ENCODE measurements at places on chromosomes 3 and 15.

GRCh38 chr3:31981206-31982181 lies at the start of the genes OSBPL10 and ZNF860:
TSS of gene OSBPL10 (minus strand) at chr3:31981262. CDS start at chr3:31981179, 83 bp downstream.
TSS of gene ZNF860 (plus strand) at chr3:31981750. CDS start at chr3:31989080, 7,330 bp downstream.
- peak; percentile 67 for DNase-seq

DNA sequence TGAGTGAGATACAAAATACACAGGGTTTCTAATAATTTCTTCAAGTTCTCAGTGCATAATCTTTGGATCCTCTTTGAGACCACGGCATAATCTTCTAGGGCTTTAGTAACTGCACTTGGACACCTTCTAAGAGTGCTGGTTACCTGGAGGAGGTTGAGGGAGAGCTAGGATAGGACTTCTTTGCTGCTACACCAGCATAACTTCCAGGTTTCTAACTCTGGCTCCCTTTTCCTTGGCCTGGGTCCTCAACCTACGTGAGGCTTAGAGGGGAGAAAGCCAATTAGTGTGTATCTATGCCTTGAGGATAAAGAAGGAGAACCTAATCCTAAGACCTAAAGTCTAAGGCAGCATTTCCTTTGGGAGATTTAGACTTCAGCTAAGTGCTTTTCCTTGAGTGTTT lies 184.8 kb downstream of the LSAMP start:
- no peak for DNase-seq

DNA sequence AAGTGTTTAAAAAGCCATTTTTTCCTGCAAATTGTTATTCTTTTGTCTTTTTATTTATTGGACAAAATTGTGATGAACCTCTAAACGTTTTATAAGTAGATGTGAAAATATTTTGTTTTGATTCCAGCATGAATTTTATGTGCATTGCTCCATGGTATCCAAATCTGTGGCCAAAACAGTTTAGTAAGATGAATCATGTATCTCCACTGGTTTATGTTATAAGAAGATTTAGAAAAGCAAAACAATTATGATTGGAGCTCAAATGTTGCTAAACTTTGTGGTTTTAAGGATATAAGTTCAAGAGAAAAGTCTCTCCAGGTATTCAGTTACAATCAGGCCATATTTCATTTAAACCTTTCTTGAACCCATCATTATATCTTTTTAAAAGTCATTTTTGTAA lies 80.9 kb downstream of the NECTIN3 start:
- no peak for DNase-seq

DNA sequence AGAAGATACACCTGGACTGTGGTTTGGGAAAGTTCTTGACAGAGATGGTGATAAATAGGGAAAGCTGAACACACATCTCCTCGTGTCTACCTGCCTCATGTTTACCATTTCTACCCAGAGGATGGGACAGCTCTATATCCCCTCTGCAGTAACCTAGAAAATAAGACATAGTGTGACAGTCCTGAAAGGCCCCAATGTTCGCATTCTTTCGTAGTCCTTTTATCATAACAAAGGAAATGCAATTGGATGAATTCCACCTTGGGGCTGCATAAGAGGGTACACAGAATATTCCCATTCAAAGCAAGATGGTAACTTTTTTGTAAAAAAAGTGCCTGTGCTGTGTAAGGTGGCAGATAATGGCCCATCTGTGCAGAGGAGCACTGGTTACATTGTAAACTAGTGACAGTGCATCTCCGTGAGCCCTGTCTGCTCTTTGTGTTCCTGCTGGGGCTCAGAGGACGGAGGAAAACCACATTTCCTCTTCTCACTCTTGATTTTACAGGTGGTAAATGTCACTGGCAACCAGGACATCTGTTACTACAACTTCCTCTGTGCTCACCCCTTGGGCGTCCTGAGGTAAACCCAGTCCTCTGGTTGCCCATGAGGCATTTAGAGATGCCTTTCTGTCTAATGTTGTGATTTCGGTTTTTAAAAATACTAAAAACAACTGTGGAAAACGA lies 74.3 kb downstream of the SIDT1 start:
- DNase-seq = peak; percentile 71

- no peak for DNase-seq
Measured at GRCh38 chr3:64332459-64333350, 107.4 kb upstream of the PRICKLE2 start.

- DNase-seq = no peak
Measured at GRCh38 chr3:59444294-59444671, 394.5 kb upstream of the CFAP20DC start.

- no peak for DNase-seq
Measured at GRCh38 chr3:177982034-177982433, 554.2 kb upstream of the KCNMB2 start.

- DNase-seq = peak; percentile 34
Measured at GRCh38 chr3:47440131-47440530, 35.6 kb downstream of the SCAP start.

DNA sequence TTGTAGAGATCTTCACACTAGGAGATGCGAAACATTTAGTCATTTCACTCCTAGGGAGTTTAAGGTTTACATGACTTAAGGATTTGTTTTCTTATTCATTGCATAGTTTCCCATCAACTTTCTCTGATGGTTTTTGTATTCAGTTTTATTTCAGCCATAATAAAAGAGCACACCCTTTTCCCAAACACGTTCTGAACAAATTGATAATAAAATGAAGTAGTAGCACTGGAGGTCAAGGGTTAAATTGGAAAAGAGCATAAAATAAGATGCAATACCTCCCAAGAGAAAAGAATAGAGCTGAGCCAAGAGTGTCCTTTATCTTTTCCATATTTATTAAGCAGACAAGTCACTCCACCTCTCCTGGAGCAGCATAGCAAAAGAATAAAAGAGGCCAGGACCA lies 104.9 kb downstream of the SYNPR start:
- DNase-seq = no peak

GRCh38 chr3:172102123-172102882 lies 62.9 kb downstream of the FNDC3B start:
- no peak for DNase-seq

- peak; percentile 33 for DNase-seq
Measured at GRCh38 chr3:154324919-154325318, 632 bp upstream of the DHX36 start.

GRCh38 chr3:174409086-174409743 lies 449.9 kb upstream of the NAALADL2 start:
- no peak for DNase-seq

- DNase-seq = no peak
Measured at GRCh38 chr15:48984021-48984710, 20.4 kb upstream of the SHC4 start.

GRCh38 chr15:57031082-57031481 lies 112.6 kb downstream of the TCF12 start:
- DNase-seq = no peak

DNA sequence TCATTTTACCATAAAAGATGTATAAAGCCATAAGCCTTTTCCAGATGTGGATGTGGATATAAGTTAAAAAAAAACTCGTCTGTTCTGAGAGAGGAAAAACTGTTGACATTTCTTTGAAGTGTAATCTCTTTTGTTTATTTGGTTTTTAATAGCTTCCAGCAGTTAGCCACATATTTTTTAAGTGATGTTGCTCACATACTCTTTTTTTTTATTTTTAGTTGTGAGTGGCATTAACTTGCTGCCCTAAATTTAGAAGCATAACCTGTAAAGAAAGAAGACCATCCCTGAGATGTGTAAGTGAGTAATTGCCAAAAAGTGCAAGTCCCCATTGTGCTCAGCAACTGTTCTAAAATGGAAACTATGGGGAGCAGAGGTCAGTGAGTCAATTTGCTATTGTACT lies 415.9 kb upstream of the MDFIC2 start:
- no peak for DNase-seq

GRCh38 chr15:81454024-81454423 lies 80.0 kb upstream of the TMC3 start:
- no peak for DNase-seq

DNA sequence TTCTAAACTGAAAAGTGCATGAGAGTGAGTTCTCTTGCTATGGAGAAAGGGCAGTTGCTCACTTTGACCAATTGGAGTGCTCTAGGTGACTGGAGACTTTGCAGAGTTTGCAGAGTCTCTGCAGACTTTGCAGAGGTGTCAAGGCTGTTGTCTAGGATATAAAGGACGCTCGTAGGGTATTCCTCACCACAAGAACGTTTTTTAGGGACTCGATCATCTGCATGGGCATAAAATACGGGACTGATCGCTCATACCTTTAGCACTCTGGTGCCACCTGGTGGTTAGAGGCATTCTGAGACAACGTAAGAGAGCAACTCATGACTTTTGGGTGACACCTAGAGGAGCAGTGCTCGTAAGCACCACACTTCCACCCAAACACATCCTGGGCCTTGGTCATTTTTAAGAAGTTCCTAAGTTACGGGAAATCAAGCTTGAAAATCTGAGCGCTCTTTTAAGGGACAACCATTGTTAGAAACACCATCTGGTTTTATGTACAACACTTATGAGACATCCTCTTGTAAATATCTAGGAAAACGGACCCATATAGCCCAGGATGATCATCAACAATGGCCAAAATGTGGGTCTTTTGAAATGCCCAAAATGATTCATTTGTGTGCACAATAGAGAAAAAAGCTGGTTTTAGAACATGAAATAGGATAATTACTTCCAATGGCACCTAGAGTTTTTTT lies 51.6 kb upstream of the XCR1 start:
- peak; percentile 95 for DNase-seq

GRCh38 chr3:13263770-13264467 lies 156.2 kb downstream of the NUP210 start:
- DNase-seq = no peak

GRCh38 chr3:116340680-116341216 lies 104.5 kb downstream of the LSAMP start:
- DNase-seq = no peak

- peak; percentile 11 for DNase-seq
Measured at GRCh38 chr3:133745981-133746711, at the start of gene TF. TSS of gene TF (plus strand) at chr3:133746393. CDS start at chr3:133746441, 48 bp downstream.

GRCh38 chr15:62105266-62105665 lies 38.5 kb downstream of the C2CD4A start:
- DNase-seq = no peak

GRCh38 chr3:188400494-188401243 lies 246.7 kb downstream of the LPP start:
- no peak for DNase-seq

- DNase-seq = no peak
Measured at GRCh38 chr3:23099021-23099420, 104.1 kb upstream of the UBE2E2 start.

- peak; percentile 47 for DNase-seq
Measured at GRCh38 chr15:88913017-88913849, at the start of gene MFGE8. TSS of gene MFGE8 (minus strand) at chr15:88913379. CDS start at chr15:88913319, 60 bp downstream.

DNA sequence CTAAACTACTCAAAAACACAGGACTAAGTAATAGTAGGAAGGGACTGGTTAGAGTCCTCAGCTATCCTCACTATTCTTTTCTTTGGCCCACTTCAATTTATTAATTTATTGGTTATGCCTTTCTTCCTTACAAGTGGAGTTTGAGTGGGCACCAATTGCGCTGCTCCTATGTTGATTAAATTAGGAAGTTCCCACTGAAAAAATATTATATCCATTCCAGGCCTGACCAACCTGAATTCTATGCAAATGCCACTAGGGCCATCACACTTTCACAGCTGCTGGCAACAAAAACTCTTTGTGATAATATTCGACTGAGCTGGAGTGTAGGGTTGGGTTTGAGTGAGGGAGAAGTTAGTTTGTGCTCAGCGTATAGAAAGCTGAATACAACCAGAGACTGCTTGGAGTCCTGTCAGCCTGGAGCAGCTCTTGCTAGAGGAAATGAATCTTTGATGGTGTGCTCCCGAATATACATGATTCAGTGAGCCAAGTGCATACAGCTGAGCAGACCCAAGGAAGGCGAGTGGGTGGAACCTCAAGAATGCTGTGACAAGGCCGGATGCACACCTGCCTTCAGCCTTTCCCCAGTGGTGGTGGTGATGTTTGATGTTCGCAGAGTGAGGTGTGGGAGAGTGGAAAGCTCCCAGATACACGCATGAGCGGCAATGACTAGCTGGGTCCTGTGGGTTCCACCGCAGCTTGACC lies 1.5 kb downstream of the ARHGEF3 start:
- DNase-seq = peak; percentile 67
